ENCODE measurements at places on chromosomes 3 and 15. TPM values are rescaled to one million over a fixed set of nuclear protein-coding genes. Genes with fewer than 3 reads are reported as not detected.

The EXOSC7 gene
- 63.3 TPM for polyA plus RNA-seq

The PPP4R2 gene
- 38.1 TPM for polyA plus RNA-seq

The CHRNA5 gene
- 3.7 TPM for polyA plus RNA-seq

The ZBTB47 gene
- polyA plus RNA-seq = 18.1 TPM

The PLCD1 gene
- 88.4 TPM for polyA plus RNA-seq

The ATP13A5 gene
- polyA plus RNA-seq = 0.26 TPM

The PEX5L gene
- 7.3 TPM for polyA plus RNA-seq

The CLDN11 gene
- polyA plus RNA-seq = 378 TPM

The LRRN1 gene
- polyA plus RNA-seq = 24.5 TPM

The BSN gene
- 9.9 TPM for polyA plus RNA-seq

The MORC1 gene
- 15.4 TPM for polyA plus RNA-seq

The UTS2B gene
- polyA plus RNA-seq = 12.3 TPM

The VEPH1 gene
- polyA plus RNA-seq = 8.1 TPM

The RTP4 gene
- polyA plus RNA-seq = 3.1 TPM

The MCF2L2 gene
- polyA plus RNA-seq = 6.8 TPM

The IQCH gene
- polyA plus RNA-seq = 31.9 TPM

The PLA2G4E gene
- polyA plus RNA-seq = 0.67 TPM

The SI gene
- 2.9 TPM for polyA plus RNA-seq

The ST3GAL6 gene
- polyA plus RNA-seq = 2.1 TPM

The GPR171 gene
- polyA plus RNA-seq = 0.22 TPM

The ATP11B gene
- polyA plus RNA-seq = 65.8 TPM

The GOLGA8T gene
- 10.6 TPM for polyA plus RNA-seq

The SCAANT1 gene
- polyA plus RNA-seq = 4.4 TPM

The RPL22L1 gene
- 40.6 TPM for polyA plus RNA-seq

The SNTN gene
- 2.3 TPM for polyA plus RNA-seq

Data from testis (tissue), 5 donors.